ENCODE measurements at places on chromosomes 2 and 18. TPM values are rescaled to one million over a fixed set of nuclear protein-coding genes. Genes with fewer than 3 reads are reported as not detected.
A peak's percentile ranks its signal among the peaks of the same experiment; 100 is the strongest.

- no peak for DNase-seq
Measured at GRCh38 chr2:40797120-40797519, 345.2 kb upstream of the SLC8A1 start.

DNA sequence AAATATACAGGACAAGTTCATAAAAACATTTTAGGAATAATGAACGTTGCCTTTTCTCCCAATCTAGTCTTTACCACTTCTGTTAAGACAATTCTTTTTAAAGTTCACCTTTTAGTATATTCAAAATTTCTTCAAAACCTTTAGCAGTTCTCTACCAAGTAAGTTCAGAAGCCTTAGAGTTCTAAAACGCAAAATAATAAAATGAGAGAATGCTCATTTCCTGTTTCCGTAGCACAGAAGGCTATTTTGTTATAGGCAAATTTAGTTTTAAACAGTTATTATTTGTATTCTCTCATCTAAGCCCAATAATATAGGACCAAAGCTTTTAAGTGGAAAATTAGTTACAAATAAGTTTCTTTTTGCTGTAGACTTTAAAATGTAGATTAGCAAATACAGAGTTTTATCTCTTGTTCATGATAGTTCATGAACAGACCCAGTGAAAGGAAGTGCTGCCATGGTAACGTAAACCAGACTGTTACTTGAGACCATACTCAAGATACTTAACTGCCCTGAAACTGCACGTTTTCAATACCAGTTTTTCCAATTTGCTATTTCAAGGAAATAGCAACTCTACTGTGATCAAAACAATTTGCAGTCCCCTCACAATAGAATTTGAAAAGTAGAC, 173.1 kb upstream of the STON1 start:
- DNase-seq: no peak

DNA sequence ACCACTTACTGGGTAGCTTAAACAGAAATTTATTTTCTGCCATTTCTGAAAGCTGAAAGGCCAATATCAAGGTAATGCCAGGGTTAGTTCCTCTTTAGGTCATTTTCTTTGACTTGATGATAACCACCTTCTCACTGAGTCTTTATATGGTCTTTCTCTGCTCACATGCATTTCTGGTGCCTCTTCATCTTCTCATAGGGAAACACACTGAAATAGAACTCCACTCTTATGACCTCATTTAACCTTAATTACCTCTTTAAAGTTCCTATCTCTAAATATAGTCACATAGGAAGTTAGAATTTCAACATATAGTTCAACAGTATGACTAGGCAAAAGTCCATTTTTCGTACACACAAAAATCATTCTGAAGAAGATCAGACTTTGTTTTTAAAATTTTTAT, 616.8 kb upstream of the VRK2 start:
- DNase-seq: no peak

DNA sequence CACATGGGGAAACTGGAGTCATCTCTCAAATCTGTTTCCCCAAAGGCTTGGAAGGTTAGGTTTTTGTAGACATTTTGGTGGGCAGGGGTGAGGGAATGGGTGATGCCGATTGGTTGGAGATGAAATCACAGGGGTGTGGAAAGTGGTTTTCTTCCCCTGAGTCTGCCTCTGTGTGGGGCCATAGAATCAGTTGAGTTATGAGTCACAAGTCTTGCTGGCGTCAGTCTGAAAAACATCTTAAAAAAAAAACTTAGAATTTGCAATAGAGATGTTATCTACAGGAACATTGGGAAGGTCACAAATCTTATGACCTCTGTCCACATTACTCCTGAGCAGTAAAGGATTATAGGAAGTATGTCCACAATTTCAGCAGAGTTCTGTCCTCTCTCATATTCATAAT, 314.6 kb downstream of the CNTNAP5 start:
- no peak for DNase-seq

DNA sequence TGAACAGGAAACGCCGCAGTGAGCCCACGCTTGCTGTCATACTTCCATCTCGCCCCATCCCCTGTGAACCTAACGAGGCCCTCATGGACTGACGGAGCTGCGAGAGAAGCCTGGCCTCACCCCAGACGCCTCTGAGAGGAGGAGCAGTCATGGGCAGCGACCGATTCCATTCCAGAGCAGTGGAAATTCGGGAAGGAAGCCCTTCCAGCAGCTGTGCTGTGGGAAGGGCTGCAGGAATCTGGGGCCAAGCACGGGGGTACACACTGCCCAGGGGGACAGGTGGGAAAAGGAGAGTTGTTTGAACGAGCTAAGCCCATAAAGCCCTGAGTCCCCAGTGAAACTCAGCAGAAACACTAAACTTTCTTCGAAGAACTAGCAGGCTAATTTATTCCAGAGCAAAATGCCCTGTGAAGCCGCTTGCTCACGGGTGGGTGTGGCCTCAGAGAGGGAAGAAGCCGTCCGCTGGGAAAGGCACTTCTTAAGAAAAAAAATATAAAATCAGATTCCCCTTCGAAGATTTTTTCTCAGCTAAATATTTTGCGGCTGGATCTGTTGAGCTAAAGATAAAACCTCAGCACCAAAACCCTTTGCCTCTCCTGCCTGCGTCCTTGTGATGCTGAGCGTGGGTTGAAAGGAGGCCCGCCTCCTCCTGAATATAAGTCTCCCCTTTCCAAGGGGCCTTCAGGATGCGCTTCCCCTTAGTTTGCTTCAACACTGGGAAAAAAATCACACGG, 38.2 kb downstream of the ANKMY1 start:
- peak; percentile 46 for DNase-seq

GRCh38 chr2:224217962-224218347, 178.9 kb upstream of the SERPINE2 start:
- DNase-seq: peak; percentile 79

- no peak for DNase-seq
Measured at GRCh38 chr18:31710826-31711225, 26.4 kb upstream of the B4GALT6 start.

GRCh38 chr2:158729451-158729850, 65.7 kb upstream of the DAPL1 start:
- DNase-seq: no peak

DNA sequence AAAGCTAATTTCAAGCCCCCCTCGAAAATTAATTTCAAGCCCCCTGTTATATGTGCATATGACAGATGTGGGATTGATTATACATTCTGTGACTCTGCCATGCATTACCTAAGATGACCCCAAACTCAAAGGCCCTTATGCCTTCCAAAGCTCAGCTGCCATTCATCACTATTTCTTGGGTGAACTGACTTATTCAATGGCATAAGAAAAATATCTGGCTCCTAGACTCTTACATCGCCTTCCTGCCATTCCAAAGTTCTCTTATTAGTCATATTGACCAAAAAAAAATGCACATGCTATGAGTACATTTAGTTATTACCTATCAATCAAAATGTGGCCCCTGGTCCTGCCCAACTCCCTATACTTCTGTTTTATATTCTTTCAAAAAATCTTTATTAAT, 291.8 kb upstream of the CHAC2 start:
- DNase-seq: no peak

- peak; percentile 84 for DNase-seq
Measured at GRCh38 chr2:60756097-60757087, at the start of gene PAPOLG. Gene PAPOLG, plus strand, starts transcription at chr2:60756268. Its CDS starts 211 bp downstream, at chr2:60756479.

GRCh38 chr2:74597410-74597809, 42.9 kb downstream of the DOK1 start:
- no peak for DNase-seq

DNA sequence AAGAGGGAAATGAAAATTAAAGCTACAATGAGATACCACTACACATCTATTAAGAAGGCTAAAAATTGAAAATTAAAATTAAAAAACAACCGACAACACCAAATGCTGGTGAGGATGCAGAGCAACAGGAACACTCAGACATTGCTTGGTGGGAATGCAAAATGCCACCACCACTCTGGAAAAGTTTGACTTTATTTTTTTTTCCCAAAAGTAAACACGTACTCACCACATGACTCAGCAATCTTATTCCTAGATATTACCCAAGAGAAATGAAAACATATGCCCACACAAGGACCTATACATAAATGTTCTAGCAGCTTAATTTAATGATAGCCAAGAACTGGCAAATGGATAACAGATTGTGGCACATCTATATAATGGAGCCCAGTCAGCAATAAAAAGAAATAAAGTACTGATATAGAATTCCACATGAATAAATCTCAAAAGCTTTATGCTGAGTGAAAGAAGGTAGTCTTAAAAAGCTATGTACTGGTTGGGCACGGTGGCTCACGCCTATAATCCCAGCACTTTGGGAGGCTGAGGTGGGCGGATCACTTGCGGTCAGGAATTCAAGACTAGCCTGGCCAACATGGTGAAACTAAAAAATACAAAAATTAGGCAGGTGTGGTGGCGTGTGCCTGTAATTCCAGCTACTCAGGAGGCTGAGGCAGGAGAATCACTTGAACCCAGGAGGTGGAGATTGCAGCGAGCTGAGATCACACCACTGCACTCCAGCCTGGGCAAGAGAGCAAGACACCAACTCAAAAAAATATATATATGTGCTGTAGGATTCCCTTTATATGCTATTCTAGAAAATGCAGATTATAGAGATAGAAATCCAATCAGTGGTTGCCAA, 4.2 kb upstream of the PROC start:
- peak; percentile 57 for DNase-seq

DNA sequence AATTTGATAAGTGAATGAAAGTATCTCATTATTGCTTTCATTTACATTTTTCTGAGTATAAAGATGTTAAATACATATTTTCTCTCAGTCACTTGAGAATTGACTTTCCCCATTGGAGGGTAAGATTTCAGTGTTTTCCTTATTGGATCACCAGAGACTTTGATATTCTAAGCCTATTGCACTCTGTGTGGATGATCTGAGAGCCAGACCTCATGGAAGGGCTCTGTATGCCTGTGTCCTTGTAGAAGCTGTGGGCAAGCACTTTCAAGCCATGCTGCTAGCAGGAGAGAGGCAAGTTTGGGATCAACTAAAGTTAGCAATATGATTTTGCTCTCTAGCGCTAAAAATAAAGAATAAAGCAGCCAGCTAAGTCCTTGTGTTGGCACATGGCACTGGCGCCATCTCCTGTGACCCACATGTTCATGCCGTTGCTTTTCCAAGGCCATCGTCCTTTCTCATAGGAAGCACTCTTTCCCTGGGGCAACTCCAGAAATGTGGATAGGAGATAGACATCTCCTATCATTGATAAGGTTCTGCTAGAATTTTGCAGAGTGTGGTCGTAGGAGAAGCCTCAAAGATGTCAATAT, 72.6 kb downstream of the AOX1 start:
- no peak for DNase-seq

DNA sequence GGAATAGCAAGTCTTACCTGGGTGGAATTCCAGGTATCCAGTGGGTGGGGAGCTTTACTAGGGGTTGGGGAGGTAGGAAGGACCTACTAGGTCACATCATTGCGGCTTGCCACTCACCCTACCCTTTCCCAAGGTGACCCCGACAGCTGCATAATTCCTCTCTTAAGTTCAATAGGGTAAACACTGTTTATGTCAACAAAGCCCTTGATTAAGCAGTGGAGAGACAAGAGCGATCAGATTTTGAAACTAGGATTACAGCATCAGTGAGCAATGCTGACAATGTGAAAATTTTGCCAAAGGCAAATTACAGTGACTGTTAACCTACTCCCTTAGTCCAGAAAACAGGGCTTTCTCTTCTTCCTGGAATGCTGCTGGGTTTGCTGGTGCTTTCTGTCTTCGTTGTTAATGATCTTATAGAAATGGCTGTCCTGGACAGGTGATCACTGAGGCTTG, 14.5 kb downstream of the SLC19A3 start:
- DNase-seq: peak; percentile 42

DNA sequence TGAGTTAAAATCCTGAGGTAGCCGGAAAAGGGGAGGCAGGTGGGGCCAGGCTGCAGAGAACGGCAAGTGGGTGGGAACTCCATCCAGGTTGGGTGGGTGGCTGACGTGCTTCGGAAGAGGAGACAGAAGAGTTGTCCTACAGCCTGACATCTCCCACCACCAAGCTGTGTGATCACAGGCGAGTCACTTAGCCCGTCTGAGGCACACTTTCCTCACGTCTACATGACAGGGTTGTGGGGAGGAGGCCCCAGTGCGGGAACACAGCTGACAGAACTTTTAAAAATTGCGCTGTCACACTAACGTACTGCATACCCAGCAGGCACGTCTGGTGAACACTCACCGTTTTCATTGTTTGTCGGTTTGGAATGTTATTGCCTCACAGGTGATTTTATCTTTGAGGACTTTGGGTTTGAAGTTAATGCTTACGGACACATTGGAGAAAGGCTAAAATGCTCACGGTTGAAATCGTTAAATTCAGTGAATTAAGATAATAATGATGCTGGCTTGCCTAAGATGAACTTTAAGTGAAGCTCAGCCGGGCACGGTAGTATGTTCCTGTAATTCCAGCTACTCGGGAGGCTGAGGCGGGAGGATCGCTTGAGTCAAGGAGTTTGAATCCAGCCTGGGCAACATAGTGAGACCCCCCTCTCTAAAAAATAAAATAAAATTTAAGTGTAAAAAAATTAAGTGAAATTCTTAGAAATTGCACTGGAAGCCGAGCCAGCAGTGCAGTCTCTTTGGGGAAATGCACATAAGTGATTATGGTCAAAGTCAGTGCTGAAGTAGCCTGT, 8.9 kb downstream of the EMILIN2 start:
- DNase-seq: no peak

GRCh38 chr2:183283209-183283608, 159.0 kb downstream of the NUP35 start:
- DNase-seq: no peak

- DNase-seq: no peak
Measured at GRCh38 chr2:1990151-1990589, 245.9 kb upstream of the PXDN start.

The NOSTRIN gene
- total RNA-seq: not detected

The PDE11A gene
- total RNA-seq: 0.95 TPM

The ATG4B gene
- total RNA-seq: 51.7 TPM

The TLX2 gene
- total RNA-seq: 0.23 TPM

The PMAIP1 gene
- total RNA-seq: 10.1 TPM

The TEX44 gene
- not detected for total RNA-seq

The SALL3 gene
- not detected for total RNA-seq

The FAM228A gene
- total RNA-seq: not detected

The GLB1L gene
- 5.3 TPM for total RNA-seq

The ABCG5 gene
- not detected for total RNA-seq

The LYPD6 gene
- 23.5 TPM for total RNA-seq

The LINC00305 gene
- not detected for total RNA-seq

The DSC3 gene
- total RNA-seq: not detected

Measured in HFFc6 (cell line).